ENCODE measurements at places on chromosomes 5 and 9.

GRCh38 chr9:137245450-137246421 is 4.6 kb downstream of the TUBB4B start:
- DNase-seq, result no peak

GRCh38 chr5:40276426-40277102 is 403.2 kb upstream of the PTGER4 start:
- no peak for DNase-seq

GRCh38 chr5:7426284-7426683 is 30.3 kb downstream of the ADCY2 start:
- no peak for DNase-seq

GRCh38 chr5:36734422-36734821 is 128.0 kb downstream of the SLC1A3 start:
- DNase-seq, result no peak

DNA sequence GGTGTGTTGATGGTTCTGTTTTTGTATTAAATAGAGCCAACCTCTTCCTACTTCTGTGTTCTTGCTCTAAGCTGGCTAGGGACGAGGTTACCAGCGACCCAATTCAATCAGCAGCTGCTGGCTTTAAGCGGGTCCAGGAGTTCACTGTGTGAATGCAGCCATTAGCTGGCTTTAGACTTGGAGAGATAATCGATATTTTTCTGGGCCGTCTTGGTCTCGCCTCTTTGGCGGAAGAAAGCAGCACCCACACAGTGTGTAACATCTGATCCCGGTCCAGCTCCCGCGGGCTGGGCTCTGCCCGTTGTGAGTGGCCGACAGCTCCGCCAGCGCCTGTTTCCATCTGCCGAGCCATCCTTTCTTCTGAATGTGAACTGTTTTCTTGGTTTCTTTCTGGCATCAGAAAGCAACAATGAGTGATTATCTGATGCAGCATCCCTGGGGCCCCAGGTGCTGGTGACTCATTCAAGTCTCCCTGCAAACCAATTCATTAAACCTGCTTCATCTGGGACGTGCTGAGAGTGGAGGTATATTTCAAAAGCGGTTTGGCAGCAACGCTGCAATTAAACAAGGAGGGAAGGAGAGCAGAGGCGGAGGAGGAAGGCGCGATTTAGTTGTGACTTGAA is 90.8 kb upstream of the IRX4 start:
- DNase-seq, result no peak

DNA sequence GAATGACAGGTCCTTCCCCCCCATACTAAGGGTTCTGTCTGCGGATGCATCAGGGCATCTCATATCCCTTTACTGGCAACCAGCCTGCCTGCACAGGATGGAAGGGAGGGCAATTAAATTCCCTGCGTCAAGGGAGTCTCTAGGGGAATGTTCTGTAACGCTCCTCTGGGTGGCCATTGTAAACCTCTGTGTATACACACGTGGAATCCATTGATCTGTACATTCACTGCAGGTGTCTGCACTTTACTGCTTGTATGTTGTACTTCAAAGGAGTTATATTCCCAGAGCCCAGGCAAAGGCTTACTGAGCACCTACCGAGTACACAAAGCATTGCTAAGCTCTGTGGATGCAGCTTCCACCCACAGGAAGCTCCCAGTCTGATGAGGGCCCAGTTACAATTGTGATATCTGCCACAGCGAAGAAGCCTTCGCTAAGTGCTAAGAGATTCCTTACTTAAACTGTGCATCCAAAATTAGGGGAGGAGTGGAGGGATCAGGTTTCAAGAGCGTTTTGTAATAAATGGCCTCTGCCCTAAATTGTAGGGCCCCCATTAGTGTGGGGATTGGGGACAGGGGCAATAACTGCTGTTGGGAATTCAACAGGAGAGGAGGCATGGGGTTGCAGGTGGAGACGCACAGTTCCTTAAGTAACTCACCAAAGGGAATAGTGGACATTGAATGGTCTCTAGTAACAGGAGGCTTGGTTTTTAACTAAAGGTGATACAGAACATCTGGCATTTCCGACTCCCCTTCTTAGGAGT is 1.5 kb upstream of the RETREG1 start:
- no peak for DNase-seq

GRCh38 chr9:130200038-130200849 is 28.0 kb downstream of the NCS1 start:
- no peak for DNase-seq

GRCh38 chr9:108445431-108446071 is 410.2 kb downstream of the ACTL7B start:
- DNase-seq, result no peak

- DNase-seq, result no peak
These were observed 78.4 kb upstream of the CKMT2 start for GRCh38 chr5:81154725-81155124.

GRCh38 chr5:170296036-170296934 is 1.3 kb downstream of the LCP2 start:
- DNase-seq, result peak; percentile 55

DNA sequence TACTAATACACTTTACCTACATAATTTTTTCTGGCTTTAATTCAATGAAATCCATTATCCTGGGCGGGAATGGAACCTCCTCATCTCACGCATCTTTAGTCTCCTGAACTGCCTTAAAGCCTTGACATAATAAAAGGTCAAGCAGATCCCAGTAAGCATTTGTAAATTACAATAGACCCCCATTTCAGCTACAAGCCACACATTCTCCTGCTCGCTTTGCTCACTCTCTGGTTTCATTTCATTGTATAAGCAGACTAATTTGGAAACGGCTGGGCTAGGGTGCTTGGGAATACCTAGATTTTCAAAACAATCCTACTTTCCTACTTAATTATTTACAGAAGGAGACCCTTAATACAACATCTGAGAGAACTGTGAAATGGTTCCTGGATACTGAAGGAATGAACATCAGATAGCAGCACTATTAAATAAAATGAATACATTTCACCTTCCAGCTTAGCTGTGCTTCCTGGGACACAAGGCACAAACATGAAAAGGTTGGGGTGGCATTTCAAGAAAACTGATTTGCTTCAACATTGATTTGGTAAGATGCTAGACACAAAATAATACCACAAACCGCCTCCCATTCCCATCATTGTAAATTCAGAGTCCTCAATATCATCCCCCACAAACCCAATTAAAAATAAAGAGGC is 1.5 kb downstream of the JAKMIP2 start:
- DNase-seq, result no peak

GRCh38 chr5:6712142-6712576 is 1.1 kb upstream of the TENT4A start:
- DNase-seq, result peak; percentile 22
